ENCODE measurements at places on chromosomes 2 and 18.

DNA sequence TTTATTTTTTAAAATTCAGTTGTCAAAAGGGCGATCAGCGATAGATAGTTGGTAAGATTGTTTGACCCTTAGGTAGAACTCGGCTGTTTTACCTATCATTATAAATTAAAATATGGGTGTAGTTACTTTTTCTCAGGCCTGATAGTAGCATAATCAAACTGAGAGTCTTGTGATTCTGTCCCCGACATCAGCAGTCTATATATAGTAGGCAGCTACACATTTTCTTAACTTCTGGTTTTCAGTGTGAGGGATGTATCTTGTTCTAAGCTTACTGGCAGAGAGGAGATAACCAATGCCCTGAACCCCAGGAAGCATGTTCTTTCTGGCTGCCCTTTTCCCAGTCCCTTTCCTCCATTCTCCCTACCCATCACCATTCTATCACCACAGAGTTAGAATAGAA is 56.6 kb downstream of the XRCC5 start:
- DNase-seq, result no peak

DNA sequence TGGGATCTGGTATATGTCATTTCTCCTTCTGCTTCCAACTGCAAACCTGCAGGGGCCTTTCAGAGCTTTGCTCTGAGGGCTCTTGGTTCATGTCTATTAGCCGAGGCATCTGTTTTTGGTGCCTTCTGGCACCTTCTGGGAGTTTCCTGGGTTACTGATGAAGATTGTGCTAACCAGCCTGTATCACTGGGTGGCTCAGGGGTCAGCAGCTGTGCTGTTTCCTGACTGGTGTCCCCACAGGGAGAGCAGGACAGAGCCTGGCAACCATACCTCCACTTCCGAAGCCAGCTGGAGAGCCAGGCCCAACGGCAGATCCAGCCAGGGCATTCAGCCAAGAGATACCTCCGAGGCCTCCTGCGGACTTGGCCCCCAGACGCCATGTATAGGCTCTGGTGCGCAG is 17.5 kb downstream of the KIAA2012 start:
- DNase-seq, result peak; percentile 29

DNA sequence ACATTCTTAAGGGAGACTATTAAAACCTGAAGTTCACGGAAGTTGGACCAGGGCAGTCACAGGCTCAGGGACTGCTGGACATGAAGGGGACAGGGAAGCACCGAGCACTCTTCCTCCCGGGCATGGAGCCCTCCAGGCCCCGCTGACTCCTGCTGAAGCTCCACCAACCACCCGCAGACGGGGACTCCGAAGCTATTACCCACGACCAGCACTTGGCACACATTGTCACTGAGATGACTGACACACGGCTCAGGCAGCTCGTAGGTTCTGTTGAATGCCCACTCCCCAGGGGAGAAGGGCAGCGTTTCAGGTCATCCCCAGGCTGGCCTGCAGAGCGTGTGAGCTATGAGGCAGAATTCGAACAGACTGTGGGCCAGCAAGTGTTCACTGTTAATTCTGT is 234.8 kb downstream of the NDUFA10 start:
- DNase-seq, result no peak

DNA sequence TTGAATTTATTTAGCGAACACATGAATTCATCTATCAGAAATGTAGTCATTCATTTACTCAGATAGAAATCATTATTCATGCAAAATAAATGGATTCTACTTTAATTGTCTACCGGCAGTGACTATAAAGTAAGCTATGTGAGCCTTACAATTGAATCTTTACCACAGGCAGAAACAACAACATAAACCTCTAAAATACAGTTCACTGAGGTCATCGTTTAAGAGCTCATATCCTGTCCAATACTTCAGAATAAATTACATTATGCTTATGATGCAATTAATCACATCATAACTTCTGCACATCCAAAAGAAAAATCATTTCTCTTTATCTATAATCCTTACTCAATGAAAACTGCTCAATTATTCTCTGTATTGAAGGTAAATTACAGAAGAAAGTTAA is 244.7 kb downstream of the HNMT start:
- DNase-seq, result no peak

DNA sequence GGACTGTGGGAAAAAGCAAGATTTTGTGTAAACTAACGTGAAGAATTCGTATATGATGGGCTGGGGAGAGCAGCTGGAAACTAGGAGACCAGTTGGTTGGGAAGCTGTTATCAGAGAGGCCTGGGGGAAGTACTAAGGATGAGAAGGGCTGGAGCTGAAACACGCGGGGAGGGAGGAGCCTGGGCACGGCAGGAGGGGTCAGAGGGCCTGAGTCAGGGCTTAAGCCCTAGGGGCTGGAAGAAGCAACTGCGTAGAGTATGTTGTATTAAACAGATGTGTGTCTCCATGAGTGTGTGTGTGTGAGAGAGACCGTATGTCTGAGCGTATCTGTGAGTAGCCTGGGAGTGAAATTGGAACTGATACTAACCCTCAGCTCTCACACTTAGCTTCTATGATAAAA is 8.4 kb downstream of the POMC start:
- no peak for DNase-seq

DNA sequence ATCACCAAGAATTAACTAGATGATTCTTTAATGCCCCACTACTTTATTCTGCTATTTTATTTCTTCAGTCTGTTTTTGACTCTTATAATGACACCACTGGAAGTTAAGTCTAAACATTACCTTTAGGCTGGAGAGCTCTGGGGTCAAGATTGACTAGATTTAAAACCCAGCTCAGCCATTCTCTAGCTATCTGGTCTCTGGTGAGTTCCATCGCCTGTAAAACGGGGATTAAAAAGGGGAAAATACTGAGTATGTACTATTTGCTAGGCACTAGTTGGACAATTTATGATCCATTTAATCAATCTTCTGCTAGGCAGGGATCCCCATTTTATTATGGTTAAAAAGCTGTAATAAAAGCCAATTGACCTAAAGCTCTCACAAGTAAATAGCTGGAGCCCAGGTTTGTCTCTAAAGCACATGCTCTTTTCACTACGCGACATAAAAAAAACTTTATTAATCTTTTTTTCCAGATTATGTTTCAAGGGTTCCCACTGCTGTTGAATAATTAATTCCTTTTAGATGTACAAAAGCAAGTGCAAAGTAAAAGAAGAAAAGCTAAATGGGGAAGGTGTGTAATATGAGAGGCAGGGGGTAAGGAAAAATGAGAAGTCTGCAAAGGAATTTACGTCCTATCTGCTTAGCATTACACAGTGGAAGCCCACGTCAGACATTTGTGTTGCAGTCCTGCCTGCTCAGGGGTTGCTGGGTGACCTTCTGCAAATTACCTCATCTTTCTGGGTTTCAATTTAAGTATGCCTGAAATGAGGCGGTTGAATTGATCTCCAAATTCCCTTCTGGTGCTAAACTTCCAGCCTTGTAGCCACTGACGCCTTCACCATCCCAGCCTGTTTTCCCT is 918 bp upstream of the NABP1 start:
- DNase-seq, result peak; percentile 39

GRCh38 chr18:74513149-74513882 is 17.2 kb downstream of the CNDP2 start:
- DNase-seq, result no peak

DNA sequence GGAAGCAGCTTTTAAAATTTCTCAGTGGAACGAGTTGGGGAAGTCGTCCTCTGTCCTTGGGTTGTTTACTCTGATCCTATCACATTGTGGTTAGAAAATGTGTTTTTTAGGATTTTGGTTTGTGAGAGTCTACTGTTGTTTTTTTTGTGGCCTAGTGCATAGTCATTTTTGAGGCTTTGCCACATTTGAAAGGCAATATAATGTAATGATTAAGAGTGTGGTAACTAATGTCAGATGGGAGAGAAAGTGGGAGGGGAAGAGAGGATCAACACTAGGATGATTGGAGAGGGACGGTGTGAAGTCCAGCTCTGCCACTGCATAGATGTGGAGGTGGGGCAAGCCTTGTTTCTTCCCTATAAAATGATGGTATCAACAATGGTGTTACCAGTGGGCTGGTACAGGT is 8.5 kb downstream of the SP140L start:
- DNase-seq, result no peak

GRCh38 chr18:10318691-10318970 is 135.8 kb upstream of the APCDD1 start:
- DNase-seq, result no peak

- no peak for DNase-seq
Observed at GRCh38 chr2:84924173-84925106, 19.0 kb downstream of the TMSB10 start.

DNA sequence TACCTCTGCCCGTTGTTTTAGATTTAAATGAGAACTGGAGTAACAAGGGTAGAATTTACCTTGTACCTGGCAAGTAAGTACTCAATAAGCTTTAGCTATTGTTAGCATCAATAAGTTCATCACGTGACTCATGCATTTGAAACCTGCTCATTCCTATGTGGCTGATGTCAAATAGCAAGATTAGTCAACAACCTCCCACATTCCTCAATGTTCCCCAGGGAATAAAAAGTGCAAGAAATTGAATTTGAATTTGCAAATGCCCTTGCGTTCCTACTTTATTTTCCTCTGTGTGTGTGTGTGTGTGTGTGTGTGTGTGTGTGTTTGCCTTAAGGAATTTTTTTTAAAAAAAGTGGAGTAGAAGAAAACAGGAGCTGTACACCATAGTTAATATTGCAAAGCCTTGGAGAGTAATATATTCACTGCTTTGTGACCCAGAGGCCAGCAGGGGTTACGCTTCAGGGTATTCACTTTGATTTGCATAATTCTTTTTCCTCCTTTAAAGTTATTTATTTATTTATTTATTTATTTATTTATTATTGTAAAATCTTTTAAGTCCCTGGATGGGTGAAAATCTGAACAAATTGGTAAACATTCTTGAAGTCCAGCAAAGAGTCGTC is 43.9 kb upstream of the DNAH7 start:
- no peak for DNase-seq

GRCh38 chr2:47460766-47461165 is 57.8 kb downstream of the MSH2 start:
- no peak for DNase-seq

DNA sequence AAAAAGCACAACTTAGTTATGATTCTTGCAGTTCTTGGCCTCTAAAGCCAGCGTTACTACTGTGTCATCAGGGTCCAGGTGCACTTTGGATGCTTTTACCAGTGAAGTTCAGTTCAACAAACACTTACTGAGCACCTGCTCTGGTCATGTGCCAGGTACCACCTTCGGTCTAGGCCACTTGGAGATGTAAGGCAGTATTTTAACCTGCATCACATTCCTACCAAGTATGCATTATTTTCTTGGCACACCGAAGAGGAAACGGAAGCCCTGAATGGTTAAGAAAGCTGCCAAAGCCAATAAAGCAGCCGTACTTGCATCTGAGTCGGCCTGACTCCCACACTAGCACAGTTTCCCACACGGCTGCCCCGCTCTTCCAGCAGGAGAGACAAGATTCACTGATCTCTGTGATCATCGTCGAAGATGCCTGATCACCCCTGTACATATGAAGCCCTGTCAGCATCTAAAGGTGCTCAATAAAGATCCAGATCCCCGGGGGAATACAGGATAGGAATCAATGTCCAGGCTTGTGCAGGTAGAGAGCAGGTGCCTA is 427.1 kb downstream of the EIPR1 start:
- no peak for DNase-seq

DNA sequence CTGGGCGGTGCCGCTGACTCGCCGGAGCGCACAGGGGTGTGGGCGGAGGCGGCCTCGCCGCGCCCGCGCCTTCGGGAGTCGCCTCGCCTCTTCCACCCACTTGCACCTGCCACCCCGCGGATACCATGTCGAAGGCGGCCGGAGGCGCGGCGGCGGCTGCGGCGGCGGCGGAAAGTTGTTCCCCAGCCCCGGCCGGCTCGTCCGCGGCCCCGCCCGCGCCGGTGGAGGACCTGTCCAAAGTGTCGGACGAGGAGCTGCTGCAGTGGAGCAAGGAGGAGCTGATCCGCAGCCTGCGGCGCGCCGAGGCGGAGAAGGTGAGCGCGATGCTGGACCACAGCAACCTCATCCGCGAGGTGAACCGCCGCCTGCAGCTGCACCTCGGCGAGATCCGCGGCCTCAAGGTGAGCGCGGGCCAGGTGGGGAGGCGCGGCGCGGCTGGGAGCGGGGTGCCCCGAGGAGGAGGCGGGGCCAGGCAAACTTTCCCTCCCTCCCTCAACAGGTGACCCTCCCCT is 766 bp downstream of the CCDC85A start:
- DNase-seq, result no peak

DNA sequence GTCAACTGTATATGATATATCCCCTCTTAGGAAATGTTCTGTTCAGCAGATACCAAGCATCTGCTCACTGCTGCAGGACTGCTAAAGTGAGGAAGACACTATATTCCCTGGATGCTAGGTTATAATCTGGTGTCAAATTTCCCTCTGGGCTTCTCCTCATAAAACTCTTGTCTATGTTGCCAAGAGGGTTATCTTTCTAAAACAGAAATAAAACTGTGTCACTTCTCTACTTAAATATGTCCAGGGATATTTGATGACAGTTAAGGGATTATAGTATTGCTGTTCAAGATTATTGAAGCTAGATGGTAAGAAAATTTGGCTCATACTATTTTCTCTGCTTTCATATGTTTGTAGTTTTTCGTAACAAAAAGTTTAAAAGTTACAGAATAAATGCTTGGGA is 30.5 kb upstream of the SNRNP27 start:
- no peak for DNase-seq

DNA sequence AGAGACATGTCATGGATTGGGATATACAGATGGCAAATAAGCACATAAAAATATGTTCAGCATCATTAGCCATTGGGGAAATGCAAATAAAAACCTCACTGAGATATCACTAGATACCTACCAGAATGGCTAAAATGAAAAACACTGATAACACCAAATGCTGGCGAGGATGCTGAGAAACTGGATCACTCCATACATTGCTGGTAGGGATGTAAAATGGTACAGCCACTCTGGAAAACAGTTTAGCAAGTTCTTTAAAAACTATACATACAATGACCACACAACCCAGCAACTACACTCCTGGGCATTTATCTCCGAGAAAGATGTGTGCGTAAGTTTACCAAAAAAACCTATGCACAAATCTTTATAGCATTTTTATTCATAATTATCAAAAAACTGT is 13.9 kb downstream of the PIAS2 start:
- no peak for DNase-seq

GRCh38 chr2:240425697-240426096 is 9.8 kb upstream of the GPC1 start:
- no peak for DNase-seq

GRCh38 chr2:68660658-68661057 is 17.3 kb downstream of the PROKR1 start:
- no peak for DNase-seq

DNA sequence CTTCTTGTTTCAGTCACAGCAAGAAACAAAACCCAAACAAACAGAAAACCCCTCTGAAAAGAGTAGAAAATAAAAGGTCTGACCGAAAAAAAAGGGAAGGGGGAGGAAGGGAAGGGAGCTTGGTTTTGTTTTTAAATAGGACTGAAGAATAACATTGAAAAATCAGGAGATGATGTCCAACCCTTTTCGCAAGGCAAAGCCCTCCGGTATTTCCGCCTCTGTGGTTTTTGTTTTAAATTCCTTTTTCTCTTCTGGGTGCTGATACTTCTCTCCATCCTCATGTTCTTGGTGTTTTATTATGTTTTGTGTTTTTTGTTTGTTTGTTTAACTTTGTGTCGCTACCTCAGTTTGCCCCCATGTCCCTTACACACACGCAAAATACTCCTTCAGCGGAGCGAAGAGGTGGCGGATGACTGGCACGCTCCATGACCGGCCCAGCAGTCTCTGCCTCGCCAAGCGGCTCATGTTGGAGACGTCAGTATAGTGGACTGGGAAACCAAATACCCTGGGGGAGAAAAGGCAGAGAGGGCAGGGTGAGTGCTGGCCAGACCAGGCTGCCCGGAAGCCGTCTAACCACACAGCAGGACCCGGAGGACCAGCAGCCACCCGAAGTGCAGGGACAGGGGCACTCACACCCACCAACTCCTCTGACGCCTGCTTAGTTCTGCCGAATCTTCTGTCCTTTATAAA is 65.7 kb upstream of the POMC start:
- DNase-seq, result no peak

All from NCI-H524 (cell line).